ENCODE measurements at places on chromosomes 11 and 22.

DNA sequence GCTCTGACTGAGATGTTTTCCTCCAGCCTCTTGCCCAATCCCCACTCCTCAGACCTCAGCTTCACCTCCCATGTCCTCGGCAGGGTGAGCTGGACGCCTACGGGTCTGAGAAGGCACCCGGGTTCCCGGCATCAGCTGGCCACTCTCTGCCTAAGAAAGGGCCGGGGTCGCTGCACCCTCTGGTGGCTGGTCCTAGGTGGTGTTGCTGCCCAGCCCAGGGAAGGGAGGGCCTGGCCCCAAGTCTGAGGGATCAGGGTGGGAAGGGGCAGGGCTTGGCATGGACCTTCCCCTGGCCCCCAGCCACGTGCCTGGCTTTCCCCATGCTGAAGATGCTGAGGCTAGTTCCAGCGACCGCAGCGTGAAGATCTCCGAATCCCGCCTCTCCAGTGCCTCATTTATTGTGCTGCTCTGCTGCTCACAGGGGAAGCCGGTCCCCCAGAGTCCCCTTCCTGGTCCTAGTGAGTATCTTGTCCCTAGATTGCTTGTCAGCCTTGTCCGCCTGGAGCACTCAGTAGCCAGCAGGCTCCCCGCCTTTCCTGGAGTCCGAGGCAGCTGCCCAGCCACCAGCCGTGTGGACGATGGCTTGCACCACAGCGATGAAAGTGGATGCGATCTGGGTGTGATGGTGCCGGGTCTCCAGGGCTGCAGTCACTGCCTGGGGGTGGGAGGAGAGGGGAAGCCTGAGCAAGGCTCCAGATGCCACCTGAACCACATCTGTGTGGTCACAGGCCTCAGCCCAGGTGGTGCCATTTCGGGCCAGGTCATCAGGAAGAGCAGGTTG is 2.9 kb upstream of the GGT5 start:
- DNase-seq: peak; percentile 90

DNA sequence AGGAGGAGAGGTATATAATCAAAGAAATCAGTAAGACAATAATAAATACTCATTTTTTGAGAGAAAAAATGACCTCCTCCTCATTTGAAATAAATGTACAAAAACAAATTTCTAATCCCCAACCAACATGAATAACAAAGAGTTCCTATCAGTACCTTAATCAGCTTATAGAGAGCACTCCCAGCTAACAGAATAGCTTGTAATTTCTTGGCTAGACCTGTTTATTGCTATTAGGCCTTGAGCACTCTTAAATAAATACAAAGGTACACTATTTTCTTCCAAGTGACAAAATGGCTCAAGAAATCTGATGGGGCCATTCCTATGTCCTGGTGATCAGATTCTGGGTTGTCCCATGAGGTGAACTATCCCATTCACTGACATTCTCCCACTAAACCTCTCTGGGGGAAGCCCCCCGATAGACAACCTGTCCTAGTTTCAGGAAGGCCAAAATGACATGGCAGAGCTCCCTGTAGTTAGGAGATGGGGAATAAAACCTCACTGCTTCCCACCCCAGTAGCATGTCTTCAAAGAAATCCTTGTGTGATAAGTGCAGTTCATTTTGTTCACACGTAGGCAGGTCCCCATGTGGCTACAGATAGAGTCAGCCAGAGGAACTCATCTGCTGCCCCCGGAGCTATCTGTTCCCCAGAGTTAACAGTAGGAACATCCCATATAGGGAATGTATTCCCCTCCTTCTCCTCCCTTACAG is 385.7 kb downstream of the SOX6 start:
- DNase-seq: no peak

- DNase-seq: no peak
Measured at GRCh38 chr11:70364745-70365543, 33.4 kb upstream of the CTTN start.

DNA sequence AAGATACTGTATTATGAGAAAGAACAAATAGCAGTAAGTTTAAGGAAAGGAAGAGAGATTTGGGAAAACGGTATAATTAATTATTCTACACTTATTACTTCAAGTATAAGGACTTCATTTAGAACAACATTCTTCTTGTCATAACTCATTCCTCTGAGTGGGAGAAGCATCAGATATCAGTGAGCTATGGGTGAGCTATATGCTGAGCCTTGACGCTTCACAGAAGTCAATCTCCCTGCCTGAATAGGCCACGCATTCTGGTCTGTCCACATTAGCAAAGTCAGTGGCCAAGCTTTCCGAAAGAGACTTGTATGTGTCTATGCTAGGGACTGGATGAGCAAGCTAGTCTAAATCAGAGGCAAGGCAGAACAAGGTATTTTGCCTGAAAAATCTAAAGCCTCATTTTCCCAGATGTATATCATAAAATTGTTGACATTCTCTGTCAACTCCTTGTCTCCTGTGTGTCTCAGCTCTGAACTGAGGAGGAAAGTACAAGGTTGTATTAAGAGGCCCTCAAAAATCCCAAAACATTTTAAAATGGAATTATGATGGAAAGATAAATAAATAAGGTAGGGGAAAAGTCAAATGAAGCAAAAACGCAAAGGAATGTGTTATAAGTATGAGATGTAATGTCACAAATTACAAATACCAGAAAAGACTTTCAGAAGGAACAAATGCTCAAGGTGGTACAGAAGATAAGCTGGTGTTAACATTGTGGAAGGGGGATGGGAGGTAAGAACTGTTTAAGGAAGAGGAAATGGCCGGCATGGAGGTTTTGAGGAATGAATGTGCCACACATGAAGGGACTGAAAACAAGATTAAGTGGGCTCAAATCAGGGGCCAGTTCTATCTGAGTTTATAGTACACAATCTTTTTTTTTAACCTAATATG is 1.4 kb downstream of the OR52N2 start:
- peak; percentile 28 for DNase-seq

DNA sequence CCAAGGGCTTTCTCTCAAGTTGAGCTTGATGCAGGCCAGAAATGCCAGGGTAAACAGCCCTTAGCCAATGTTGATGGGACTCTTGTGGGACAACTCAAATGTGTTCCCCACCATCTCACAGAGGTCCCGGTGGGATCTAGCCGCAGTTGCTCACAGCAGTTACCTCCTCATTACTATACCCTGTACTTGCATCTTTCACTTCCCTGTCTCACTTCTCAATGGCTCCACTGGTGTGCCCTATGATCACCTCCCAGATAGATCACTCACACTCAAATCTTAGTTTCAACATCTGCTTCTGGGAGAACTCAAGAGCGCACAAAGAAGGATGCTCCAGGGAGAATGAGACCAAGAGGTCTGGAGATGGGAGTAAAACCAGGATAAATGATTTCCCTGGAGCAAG is 47.0 kb downstream of the RCN1 start:
- no peak for DNase-seq

- no peak for DNase-seq
Measured at GRCh38 chr11:35618497-35619115, 346 bp downstream of the FJX1 start.

GRCh38 chr22:41966607-41967240 is 2.5 kb upstream of the SEPTIN3 start:
- peak; percentile 35 for DNase-seq

- DNase-seq: peak; percentile 77
Measured at GRCh38 chr11:95089620-95090542, at the start of gene ENDOD1. TSS of gene ENDOD1 (plus strand) at chr11:95089846. CDS start at chr11:95089928, 82 bp downstream.

Measured in endothelial cell (in vitro differentiated cells).